ENCODE measurements at places on chromosomes 2 and 18.

GRCh38 chr2:3669656-3670055, 11.7 kb downstream of the ALLC start:
- no peak overlapping the region for H3K4me3 ChIP-seq
- no peaks in the 10 kb centered on the region for H3K36me3 ChIP-seq
- H3K27ac ChIP-seq = no peak overlapping the region
- no peak for DNase-seq
- H3K4me1 ChIP-seq = no peaks in the 10 kb centered on the region
- no peaks in the 10 kb centered on the region for H3K27me3 ChIP-seq

GRCh38 chr2:236512902-236513435, 56.7 kb upstream of the ACKR3 start:
- H3K36me3 ChIP-seq = no peaks in the 10 kb centered on the region
- H3K4me3 ChIP-seq = no peak overlapping the region
- H3K27me3 ChIP-seq = no peaks in the 10 kb centered on the region
- peak; percentile 42 for DNase-seq
- no peak overlapping the region for H3K27ac ChIP-seq

- H3K36me3 ChIP-seq = no peaks in the 10 kb centered on the region
- no peak for DNase-seq
- H3K27me3 ChIP-seq = no peaks in the 10 kb centered on the region
- H3K27ac ChIP-seq = no peak overlapping the region
- H3K4me3 ChIP-seq = no peak overlapping the region
Observed at GRCh38 chr2:240836781-240837467, 16.9 kb upstream of the KIF1A start.

DNA sequence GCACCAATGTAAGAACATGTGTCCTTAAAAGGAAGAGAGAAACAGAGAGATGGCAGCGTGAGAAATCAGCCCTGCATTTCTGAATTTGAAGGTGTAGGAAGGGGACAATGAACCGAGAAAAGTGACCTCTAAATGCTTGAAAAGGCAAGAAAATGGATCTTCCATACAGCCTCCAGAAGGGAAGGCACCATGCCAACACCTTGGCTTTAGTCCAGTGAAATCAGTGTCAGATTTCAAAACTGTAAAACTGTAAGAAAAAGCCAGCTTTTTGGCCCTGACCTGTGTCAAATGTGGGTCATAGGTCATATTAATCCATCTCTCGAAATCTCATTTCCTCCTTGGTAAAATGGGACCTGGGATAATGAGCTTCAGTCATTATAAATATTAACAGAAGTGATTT, 762.3 kb downstream of the DCDC2C start:
- DNase-seq = peak; percentile 39
- H3K36me3 ChIP-seq = no peaks in the 10 kb centered on the region
- H3K27ac ChIP-seq = no peak overlapping the region
- no peaks in the 10 kb centered on the region for H3K4me1 ChIP-seq

DNA sequence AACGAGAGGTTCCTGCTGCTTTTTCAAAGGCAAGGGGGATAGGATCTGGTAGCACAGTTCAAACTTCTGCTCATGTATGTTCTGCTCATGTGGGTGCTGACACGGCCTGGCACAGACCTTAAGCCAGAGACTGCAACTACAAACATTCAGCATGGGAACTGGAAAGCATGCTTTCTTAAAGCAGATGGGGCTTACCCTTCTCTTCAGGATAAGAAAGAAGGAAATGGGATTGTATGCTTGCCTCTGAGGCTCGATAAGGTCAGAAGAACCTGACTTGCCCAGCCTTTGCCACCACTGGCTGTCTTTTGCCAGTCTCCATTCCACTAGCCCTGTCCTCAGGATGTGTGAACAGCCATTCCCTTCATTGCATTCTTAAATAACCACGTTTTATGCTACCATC, 10.7 kb downstream of the DOCK10 start:
- peaks cover 2% of the 10 kb centered on the region for H3K27me3 ChIP-seq
- no peak overlapping the region for H3K4me3 ChIP-seq
- H3K27ac ChIP-seq = no peak overlapping the region
- H3K36me3 ChIP-seq = no peaks in the 10 kb centered on the region
- H3K4me1 ChIP-seq = no peaks in the 10 kb centered on the region
- no peak for DNase-seq

DNA sequence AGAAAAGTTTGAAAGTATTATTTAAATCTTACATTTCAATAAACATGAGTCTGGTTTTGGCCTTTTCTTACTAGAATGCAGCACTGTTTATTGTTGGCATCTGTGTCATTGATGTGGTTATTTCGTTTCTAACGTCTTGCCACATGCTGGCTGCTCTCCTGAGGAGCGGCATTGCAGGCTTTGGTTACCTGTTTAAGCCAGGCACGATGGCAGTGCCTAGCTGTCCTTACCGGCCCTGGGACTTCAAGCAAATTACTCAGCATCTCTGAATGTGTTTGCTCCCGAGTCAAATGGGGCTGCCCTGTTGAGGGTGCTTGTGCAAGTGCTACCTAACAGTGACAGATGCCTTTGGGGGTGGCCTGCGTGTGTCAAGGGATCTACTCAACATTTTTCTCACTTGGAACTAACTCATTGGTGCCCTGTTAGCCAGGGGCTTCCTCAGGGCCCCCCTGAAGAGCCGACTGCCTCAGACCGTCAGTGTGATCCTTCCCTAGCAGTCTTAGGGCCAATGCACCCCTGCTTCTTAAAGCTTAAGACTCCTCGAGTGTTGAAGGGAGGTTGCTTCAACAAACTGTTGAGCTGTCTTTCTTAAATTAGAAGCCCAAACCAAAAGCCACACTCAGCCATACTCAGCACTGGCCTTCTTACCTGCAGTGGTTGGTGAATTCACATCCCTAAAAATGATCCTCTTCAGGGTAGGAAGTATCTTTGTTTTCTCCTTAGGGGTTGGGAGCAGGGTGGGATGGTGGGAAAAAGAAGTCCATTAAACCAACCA, 151.5 kb downstream of the NCK2 start:
- DNase-seq = no peak
- H3K27ac ChIP-seq = no peak overlapping the region
- no peaks in the 10 kb centered on the region for H3K36me3 ChIP-seq
- no peaks in the 10 kb centered on the region for H3K4me1 ChIP-seq

DNA sequence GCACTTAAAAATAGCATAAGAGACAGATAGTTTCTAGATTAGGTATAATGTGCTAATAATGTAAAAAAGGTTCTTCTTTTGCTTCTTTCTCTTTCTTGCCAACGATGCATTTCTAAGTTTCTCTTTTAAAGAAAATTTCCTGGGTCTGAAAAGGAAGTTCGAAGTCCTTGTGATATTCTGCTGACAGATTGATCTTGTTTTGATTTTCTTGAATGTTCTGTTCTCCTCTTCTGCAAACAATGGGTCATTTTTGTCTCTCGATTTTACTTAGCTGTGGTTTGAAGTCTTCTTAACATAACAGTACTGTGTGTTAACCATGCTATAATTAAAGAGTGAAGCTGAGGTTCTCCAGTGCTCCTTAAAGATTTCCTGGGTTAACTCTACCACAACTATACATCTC, 61.1 kb upstream of the ACYP2 start:
- no peak overlapping the region for H3K27ac ChIP-seq
- no peak overlapping the region for H3K4me3 ChIP-seq
- no peaks in the 10 kb centered on the region for H3K36me3 ChIP-seq
- no peak for DNase-seq
- no peaks in the 10 kb centered on the region for H3K4me1 ChIP-seq
- no peaks in the 10 kb centered on the region for H3K27me3 ChIP-seq

GRCh38 chr2:51795248-51795888, 763.4 kb upstream of the NRXN1 start:
- no peaks in the 10 kb centered on the region for H3K27me3 ChIP-seq
- H3K4me1 ChIP-seq = no peaks in the 10 kb centered on the region
- no peak overlapping the region for H3K4me3 ChIP-seq

GRCh38 chr2:197322724-197323720, 12.4 kb upstream of the ANKRD44 start:
- peaks cover 19% of the 10 kb centered on the region for H3K27me3 ChIP-seq
- H3K4me3 ChIP-seq = no peak overlapping the region
- H3K4me1 ChIP-seq = no peaks in the 10 kb centered on the region

- DNase-seq = no peak
- no peak overlapping the region for H3K27ac ChIP-seq
- no peaks in the 10 kb centered on the region for H3K4me1 ChIP-seq
- no peak overlapping the region for H3K4me3 ChIP-seq
- H3K36me3 ChIP-seq = no peaks in the 10 kb centered on the region
- no peaks in the 10 kb centered on the region for H3K27me3 ChIP-seq
Observed at GRCh38 chr2:140929849-140930248, 1201.0 kb downstream of the LRP1B start.

DNA sequence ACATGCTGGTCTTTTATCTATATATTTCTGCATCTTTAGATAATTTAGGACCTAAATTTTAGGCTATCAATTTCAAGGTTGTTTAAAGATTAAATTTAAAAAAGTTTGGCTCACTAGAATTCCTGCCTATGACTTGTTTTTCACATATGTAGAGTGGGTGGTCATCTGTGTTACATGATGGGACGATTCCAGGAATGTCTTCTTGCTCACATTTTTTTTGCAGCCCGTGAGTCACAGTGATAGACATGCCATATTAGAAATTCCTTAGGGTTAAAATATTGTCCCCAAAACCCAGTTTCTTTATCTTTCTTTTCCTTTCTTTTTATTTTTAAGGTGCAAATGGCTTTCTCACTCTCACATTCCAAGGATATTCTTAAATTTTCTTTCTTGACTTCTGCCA, 652.0 kb downstream of the PLCL1 start:
- no peaks in the 10 kb centered on the region for H3K27me3 ChIP-seq
- H3K36me3 ChIP-seq = no peaks in the 10 kb centered on the region
- H3K4me1 ChIP-seq = no peaks in the 10 kb centered on the region
- H3K4me3 ChIP-seq = no peak overlapping the region
- no peak for DNase-seq
- no peak overlapping the region for H3K27ac ChIP-seq

- no peak for DNase-seq
- H3K4me1 ChIP-seq = peaks cover 3% of the 10 kb centered on the region
- H3K27me3 ChIP-seq = no peaks in the 10 kb centered on the region
Observed at GRCh38 chr2:99481941-99482340, 7.9 kb downstream of the REV1 start.

GRCh38 chr2:240208631-240209211, 68.3 kb upstream of the OTOS start:
- H3K27me3 ChIP-seq = no peaks in the 10 kb centered on the region
- H3K4me1 ChIP-seq = no peaks in the 10 kb centered on the region
- no peak overlapping the region for H3K27ac ChIP-seq
- no peak for DNase-seq
- H3K36me3 ChIP-seq = no peaks in the 10 kb centered on the region

- no peak overlapping the region for H3K4me3 ChIP-seq
- H3K27ac ChIP-seq = no peak overlapping the region
- no peak for DNase-seq
- no peaks in the 10 kb centered on the region for H3K27me3 ChIP-seq
- no peaks in the 10 kb centered on the region for H3K4me1 ChIP-seq
Observed at GRCh38 chr2:70005752-70006446, 44.5 kb upstream of the ASPRV1 start.

GRCh38 chr18:79684787-79685186, 5.2 kb downstream of the CTDP1 start:
- no peak overlapping the region for H3K4me3 ChIP-seq
- no peaks in the 10 kb centered on the region for H3K27me3 ChIP-seq
- peaks cover 7% of the 10 kb centered on the region for H3K4me1 ChIP-seq
- H3K36me3 ChIP-seq = no peaks in the 10 kb centered on the region
- DNase-seq = peak; percentile 7

GRCh38 chr2:68414452-68414851, 49.4 kb downstream of the PLEK start:
- DNase-seq = no peak
- no peak overlapping the region for H3K4me3 ChIP-seq
- H3K27ac ChIP-seq = no peak overlapping the region
- no peaks in the 10 kb centered on the region for H3K36me3 ChIP-seq
- H3K4me1 ChIP-seq = no peaks in the 10 kb centered on the region

- no peak overlapping the region for H3K4me3 ChIP-seq
- no peak for DNase-seq
- H3K36me3 ChIP-seq = no peaks in the 10 kb centered on the region
- no peak overlapping the region for H3K27ac ChIP-seq
Observed at GRCh38 chr2:64145714-64146113, 1.5 kb upstream of the PELI1 start.

DNA sequence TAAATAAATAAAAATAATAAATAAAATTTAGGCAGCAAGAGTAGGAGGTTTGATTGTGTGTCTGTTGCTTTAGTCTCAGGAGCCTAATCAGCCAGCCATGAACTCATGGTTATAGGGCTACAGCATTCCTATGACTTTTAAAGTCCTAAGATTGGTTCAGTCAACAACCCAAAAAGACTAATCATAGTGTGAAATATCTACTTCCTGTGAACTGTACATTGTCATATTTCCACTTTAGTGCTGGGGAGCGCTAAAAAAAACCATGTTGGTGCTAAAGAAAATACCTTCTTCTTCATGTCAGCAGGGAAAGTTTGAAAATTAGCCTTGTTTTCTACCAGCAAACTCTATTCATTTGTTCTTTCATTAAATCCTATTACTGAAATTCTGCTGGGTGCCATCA, 521.6 kb downstream of the RNF144A start:
- no peaks in the 10 kb centered on the region for H3K27me3 ChIP-seq
- DNase-seq = no peak
- no peak overlapping the region for H3K4me3 ChIP-seq
- H3K4me1 ChIP-seq = no peaks in the 10 kb centered on the region
- H3K36me3 ChIP-seq = no peaks in the 10 kb centered on the region
- H3K27ac ChIP-seq = no peak overlapping the region

- no peaks in the 10 kb centered on the region for H3K36me3 ChIP-seq
- no peaks in the 10 kb centered on the region for H3K4me1 ChIP-seq
- DNase-seq = no peak
- no peak overlapping the region for H3K4me3 ChIP-seq
- H3K27ac ChIP-seq = no peak overlapping the region
- H3K27me3 ChIP-seq = no peaks in the 10 kb centered on the region
Observed at GRCh38 chr2:95272781-95273180, 1.5 kb upstream of the PROM2 start.

- no peak for DNase-seq
- no peaks in the 10 kb centered on the region for H3K27me3 ChIP-seq
- no peak overlapping the region for H3K4me3 ChIP-seq
- H3K27ac ChIP-seq = no peak overlapping the region
- H3K4me1 ChIP-seq = no peaks in the 10 kb centered on the region
Observed at GRCh38 chr2:8103085-8103708, 578.7 kb upstream of the ID2 start.

GRCh38 chr2:168641636-168642035, 160.8 kb upstream of the NOSTRIN start:
- no peaks in the 10 kb centered on the region for H3K27me3 ChIP-seq
- H3K4me1 ChIP-seq = no peaks in the 10 kb centered on the region
- no peak for DNase-seq
- no peaks in the 10 kb centered on the region for H3K36me3 ChIP-seq
- H3K27ac ChIP-seq = no peak overlapping the region

GRCh38 chr2:190069936-190070696, 7.6 kb upstream of the MSTN start:
- peak; percentile 70 for DNase-seq
- H3K36me3 ChIP-seq = no peaks in the 10 kb centered on the region
- H3K27ac ChIP-seq = no peak overlapping the region
- H3K27me3 ChIP-seq = no peaks in the 10 kb centered on the region
- H3K4me1 ChIP-seq = no peaks in the 10 kb centered on the region

Measured in endothelial cell of umbilical vein (primary cell).